Vagina (tissue), 2 donors: ENCODE measurements at places on chromosomes 7 and 10.

- DNase-seq, result no peak
- no peak overlapping the region for H3K4me3 ChIP-seq
- no peak overlapping the region for H3K27ac ChIP-seq
- no peaks in the 10 kb centered on the region for H3K27me3 ChIP-seq
- H3K4me1 ChIP-seq, result no peaks in the 10 kb centered on the region
- no peaks in the 10 kb centered on the region for H3K36me3 ChIP-seq
Observed at GRCh38 chr7:93799750-93800357, 90.7 kb downstream of the TFPI2 start.

DNA sequence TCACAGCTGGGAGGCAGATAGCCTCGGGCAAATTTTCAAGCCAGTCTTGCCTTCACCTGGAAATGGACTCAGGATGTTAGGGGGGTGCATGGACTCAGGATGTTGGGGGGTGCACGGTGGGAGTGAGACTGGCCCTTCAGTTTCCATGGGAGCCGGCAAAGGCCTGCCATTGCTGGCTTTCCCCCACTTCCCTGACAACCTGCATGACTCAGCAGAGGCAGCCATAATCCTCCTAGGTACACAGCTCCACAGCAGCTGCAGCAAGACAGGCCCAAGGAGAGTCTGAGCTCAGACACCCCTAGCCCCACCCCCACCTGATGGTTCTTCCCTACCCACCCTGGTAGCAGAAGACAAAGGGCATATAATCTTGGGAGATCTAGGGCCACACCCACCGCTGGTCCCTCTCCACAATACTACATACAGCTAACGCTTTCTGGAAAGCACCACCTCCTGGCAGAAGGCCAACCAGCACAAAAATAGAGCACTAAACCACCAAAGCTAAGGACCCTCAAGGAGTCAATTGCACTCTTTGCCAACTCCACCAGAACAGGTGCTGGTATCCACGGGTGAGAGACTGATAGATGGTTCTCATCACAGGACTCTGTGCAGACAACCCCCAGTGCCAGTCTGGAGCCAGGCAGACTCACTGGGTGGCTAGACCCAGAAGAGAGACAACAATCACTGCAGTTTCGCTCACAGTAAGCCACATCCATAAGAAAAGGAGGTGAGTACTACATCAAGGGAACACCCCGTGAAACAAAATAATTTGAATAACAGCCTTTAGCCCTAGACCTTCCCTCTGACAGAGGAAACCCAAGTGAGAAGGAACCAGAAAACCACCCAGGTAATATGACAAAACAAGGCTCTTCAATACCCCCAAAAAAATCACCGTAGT, 18.3 kb downstream of the C7orf25 start:
- H3K36me3 ChIP-seq, result no peaks in the 10 kb centered on the region
- no peak overlapping the region for H3K27ac ChIP-seq
- no peak overlapping the region for H3K4me3 ChIP-seq
- H3K27me3 ChIP-seq, result no peaks in the 10 kb centered on the region
- peaks cover 8% of the 10 kb centered on the region for H3K4me1 ChIP-seq
- DNase-seq, result no peak

GRCh38 chr10:130171196-130171595, 35.0 kb downstream of the GLRX3 start:
- no peaks in the 10 kb centered on the region for H3K27me3 ChIP-seq
- no peak overlapping the region for H3K27ac ChIP-seq
- no peak overlapping the region for H3K4me3 ChIP-seq
- no peak for DNase-seq
- H3K4me1 ChIP-seq, result no peaks in the 10 kb centered on the region
- peaks cover 35% of the 10 kb centered on the region for H3K36me3 ChIP-seq

- DNase-seq, result no peak
- no peaks in the 10 kb centered on the region for H3K36me3 ChIP-seq
- peak within 1 kb of the TSS; percentile 17 for H3K27ac ChIP-seq
Observed at GRCh38 chr10:89535171-89536012, at the start of gene SLC16A12. Gene SLC16A12 (minus strand): TSS chr10:89535594. CDS start chr10:89462578, 73,016 bp downstream.

DNA sequence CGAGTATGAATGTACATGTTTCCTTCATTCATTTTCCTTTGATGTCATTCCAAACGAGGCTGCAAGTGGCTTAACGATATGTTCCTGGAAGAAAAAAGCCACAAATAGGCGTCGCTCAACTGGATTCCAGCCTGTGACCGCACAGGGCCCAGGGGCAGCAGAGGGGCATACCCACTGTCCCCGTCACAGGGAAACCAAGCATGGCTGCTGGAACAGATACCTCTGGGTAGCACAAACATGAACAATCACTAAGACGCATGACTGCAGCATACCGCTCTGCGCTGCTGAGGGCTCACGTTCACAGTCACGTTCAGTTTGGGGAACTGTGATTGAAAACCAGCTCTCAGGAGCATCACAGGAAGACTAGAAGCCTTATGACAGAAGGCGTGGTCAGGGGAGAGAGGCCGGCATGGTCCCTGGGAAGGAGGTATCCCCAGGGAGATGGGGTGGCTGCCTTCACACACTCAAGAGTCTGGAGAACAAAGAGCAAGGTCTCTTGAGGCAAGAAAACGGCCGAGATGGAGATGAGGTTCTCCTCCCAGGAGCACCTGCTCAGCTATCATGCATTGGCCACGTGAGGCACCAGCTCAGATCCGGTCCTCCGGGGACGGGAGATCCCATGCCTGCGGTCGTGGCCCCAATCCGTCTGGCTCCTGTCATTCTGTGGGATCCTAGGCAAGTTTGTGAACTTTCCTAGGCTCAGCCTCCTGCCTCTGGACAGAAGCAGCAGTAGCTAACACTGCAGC, 213.6 kb downstream of the DIP2C start:
- DNase-seq, result peak; percentile 74
- H3K36me3 ChIP-seq, result no peaks in the 10 kb centered on the region
- H3K4me1 ChIP-seq, result peaks cover 7% of the 10 kb centered on the region
- H3K27ac ChIP-seq, result no peak overlapping the region

- H3K27me3 ChIP-seq, result no peaks in the 10 kb centered on the region
- no peaks in the 10 kb centered on the region for H3K36me3 ChIP-seq
- no peak for DNase-seq
- no peak overlapping the region for H3K27ac ChIP-seq
Observed at GRCh38 chr7:4703532-4703931, 21.4 kb downstream of the FOXK1 start.

GRCh38 chr7:54880326-54880989, 121.4 kb upstream of the SEC61G start:
- H3K27ac ChIP-seq, result no peak overlapping the region
- H3K27me3 ChIP-seq, result no peaks in the 10 kb centered on the region
- no peak for DNase-seq
- no peaks in the 10 kb centered on the region for H3K36me3 ChIP-seq
- no peaks in the 10 kb centered on the region for H3K4me1 ChIP-seq
- no peak overlapping the region for H3K4me3 ChIP-seq

- no peak for DNase-seq
- peaks cover 10% of the 10 kb centered on the region for H3K4me1 ChIP-seq
- no peaks in the 10 kb centered on the region for H3K27me3 ChIP-seq
- H3K36me3 ChIP-seq, result no peaks in the 10 kb centered on the region
- H3K4me3 ChIP-seq, result no peak overlapping the region
Observed at GRCh38 chr10:77641344-77641743, 3.7 kb upstream of the KCNMA1 start.

GRCh38 chr7:29272057-29272456, 77.5 kb downstream of the CHN2 start:
- no peaks in the 10 kb centered on the region for H3K4me1 ChIP-seq
- H3K27me3 ChIP-seq, result no peaks in the 10 kb centered on the region
- H3K27ac ChIP-seq, result no peak overlapping the region
- H3K36me3 ChIP-seq, result no peaks in the 10 kb centered on the region
- no peak overlapping the region for H3K4me3 ChIP-seq

GRCh38 chr7:111842491-111842890, 280.2 kb upstream of the IMMP2L start:
- no peak overlapping the region for H3K4me3 ChIP-seq
- no peak for DNase-seq
- no peaks in the 10 kb centered on the region for H3K27me3 ChIP-seq

DNA sequence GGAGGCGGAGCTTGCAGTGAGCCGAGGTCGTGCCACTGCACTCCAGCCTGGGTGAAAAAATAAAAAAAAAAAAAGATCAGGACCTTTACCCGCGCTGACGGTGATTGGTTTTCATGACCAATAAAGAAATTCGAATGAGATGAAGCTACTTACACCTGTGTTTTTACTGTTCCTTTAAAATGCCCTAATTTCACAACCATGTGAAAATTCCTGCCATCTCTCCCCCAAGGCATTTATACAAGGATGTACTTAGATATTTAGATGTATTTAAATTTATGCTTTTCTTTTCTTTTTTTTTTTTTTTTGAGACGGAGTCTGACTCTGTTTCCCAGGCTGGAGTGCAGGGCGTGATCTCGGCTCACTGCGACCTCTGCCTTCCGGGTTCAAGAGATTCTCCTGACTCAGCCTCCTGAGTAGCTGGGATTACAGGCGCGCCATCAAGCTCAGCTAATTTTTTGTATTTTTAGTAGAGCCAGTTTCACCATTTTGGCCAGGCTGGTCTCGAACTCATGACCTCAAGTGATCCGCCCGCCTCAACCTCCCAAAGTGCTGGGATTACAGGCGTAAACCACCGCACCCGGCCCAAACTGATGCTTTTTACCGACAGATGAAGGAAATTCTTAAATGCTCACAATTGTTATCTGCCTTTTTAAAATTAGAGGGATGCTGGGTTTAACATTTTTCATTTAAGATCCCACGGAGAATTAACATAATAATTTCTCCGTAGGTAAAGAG, 3.1 kb upstream of the PHYH start:
- H3K27me3 ChIP-seq, result no peaks in the 10 kb centered on the region
- peak overlapping the region; percentile 95 for H3K27ac ChIP-seq
- H3K4me1 ChIP-seq, result peaks cover 17% of the 10 kb centered on the region
- H3K36me3 ChIP-seq, result no peaks in the 10 kb centered on the region
